CD4-positive, alpha-beta T cell treated with Interleukin-21 for 1 hour (primary cell): ENCODE measurements at places on chromosomes 6 and 20.
A peak's percentile ranks its signal among the peaks of the same experiment; 100 is the strongest.

GRCh38 chr6:130453230-130453629 is 87.4 kb downstream of the TMEM200A start:
- peak; percentile 65 for DNase-seq

DNA sequence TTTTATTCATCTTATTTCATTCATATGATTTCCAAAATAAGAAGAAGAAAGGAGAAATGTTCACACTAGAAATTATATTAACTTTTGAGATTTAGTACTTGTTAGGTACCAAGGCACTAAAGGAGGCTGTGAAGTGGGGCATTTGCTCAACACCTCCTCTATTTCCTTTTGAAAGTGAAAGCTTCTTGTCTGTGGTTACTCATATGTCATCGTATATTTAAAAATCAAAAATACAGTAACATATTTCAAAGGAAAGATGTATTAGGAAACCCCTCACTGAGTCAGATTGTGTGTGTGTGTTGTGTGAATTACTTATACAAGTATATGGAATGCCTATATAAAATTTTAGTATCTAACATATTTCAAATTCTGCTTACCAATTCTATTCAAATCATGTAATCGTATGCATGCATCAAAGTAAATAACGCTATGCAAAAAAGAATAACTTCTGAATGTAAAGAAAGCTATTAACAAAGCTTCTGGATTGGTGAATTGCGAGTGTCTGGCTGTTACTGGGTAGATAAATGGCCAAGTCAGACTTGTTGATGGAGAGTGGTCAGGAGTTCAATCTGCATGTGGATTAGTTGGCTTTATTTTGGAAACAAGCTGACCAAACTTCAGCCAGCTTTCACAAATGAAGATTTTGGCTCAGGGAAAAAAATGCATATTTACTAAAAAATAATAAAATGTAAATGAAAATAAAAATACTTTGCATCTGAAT is 70.9 kb downstream of the PACRG start:
- DNase-seq = peak; percentile 3

DNA sequence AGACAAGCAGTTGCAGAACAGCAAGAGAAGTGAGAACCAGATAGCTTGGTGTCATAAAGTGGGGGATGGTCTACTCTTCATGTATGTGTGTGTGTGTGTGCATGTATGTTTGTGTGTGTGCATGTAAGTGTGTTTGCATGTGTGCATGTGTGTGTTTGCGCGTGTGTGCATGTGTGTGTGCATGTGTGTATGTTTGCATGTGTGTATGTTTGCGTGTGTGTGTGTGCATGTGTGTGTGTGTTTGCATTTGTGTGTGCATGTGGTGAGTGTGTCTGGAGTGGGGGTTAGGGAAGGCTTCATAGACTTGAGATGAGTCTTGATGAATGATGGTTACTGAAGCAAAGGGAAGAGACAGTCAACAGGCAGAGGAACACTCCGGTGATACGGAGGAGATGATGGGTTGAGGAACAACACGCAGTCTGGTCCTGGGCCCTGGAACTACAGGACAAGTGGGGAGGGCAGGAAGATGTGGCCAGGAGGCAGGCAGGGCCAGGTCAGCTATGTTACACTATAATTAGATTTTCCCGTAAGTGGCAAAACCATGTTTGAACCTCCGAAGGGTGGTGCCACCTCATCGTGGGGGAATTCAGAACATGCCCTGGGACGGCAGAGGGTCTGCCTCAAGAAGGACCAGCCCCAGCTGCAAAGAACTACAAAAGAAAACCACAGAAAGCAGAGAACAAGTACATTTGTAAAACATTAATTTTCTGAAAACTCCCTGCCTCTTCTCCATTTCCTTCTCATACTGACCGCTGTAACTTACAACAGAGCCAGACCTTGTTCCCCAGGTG is 38.7 kb upstream of the PDE10A start:
- no peak for DNase-seq

DNA sequence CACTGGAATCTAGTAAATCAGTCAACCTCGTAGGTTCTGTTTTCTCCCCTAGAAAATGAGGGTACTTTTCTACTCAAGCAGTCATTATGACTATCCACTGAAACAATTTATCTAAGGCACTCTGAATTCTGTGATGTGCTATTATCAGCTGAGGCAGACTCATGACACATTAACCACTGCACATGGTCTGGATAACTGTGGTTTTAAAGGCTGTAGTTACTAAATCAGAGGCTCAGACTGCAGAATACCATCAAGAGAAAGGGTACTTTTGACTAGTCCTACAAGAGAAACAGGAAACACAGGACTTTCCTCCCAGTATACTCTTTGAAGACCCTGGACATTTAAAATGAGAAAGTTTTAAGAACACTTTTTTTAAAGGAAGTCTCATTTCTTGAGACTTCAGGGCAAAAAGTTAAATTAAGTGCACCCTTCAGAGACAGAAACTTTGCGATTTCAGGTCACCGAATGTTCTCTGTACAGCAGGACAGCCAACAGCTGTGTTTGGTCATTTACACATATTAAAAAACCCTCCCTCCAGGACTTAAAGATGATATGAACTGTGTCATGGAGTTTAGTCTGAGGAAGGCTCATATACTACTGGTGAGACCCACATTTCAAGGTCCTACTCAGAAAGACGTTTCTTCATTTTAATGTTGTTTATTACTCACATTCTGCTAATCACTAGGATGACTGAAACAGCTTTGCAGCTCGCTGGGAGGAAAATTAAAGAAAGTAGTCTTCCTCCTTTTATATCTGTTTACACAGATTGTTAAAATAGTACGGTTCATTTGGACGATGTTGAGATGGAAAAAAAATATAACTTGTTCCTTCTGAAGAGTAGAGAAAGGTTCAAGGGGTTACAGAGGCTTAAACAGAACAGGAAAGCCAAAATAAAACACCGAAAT is 19.9 kb downstream of the ATXN1 start:
- DNase-seq = peak; percentile 39

DNA sequence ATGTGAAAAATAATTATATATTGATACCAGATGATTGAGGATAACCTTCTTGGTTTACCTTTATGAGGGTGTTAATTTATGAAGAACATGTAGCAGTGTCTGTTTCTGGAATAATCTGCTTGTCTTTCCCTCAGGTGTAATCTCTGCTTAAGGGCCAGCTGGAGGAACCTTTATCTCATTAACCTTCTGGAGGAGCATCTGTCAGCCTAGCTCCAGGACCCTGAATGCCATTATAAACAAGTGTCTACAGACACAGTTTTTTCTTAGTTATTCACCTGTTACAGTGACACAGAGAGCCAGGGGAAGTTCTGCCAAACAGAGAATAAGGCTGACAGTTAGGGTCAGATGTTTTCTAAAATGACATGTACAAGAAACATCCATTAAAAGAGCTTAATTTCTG is at the start of gene IMPG1:
Gene IMPG1 (minus strand): TSS at position 101 of the 400 bp plus-strand sequence. CDS start 174 bp downstream, outside the sequence.
- no peak for DNase-seq

DNA sequence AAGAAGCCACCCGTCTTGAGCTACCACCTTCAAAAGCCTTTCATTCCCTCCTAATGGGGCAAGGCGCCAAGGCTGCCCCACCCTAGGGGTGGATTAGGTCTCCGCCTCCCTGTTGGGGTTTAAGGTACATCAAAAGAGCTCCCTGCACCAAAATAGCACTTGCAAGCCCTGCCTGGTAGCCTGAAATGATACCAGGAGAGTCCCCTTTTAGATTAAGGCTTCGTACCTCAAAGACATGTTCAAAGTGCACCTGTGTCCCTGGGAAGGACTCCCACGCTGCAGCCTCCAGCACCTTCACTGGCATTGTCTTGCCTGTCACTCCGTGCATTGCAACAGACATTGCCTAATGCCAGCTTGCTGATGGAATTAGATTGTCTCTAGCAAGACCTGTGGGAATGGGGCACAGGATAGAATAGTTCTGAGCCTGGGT is 15.7 kb upstream of the CDKN1A start:
- no peak for DNase-seq

GRCh38 chr6:142781129-142781528 is 163.8 kb downstream of the HIVEP2 start:
- DNase-seq = no peak
